Fibroblast of lung (primary cell): ENCODE measurements at places on chromosomes 1 and 21.

- H3K4me1 ChIP-seq: no peaks in the 10 kb centered on the region
- no peak for DNase-seq
- H3K36me3 ChIP-seq: no peaks in the 10 kb centered on the region
- H3K27ac ChIP-seq: no peak overlapping the region
These were observed 13.2 kb downstream of the FCER1A start for GRCh38 chr1:159315381-159315780.

DNA sequence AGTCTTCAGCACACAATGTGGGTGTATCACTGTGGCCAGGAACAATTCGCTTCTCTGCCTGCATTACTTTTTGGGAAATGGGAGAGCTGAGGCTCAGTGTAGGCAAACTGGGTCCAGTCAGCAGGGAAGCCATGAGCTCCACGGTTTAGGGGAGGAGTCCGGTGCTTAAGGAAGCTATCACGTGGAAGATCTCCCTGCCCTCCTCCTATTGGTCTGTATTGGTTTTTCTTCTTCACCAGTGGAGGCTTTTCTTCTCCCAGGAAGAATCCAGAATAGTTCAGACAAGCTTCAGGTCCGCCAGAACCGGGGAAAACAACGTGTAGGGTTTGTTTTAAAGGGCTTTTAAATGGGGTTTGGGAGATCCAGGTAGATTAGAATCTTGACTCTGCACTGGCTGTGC is 156.2 kb upstream of the CAMK1G start:
- no peak overlapping the region for H3K4me3 ChIP-seq
- no peaks in the 10 kb centered on the region for H3K27me3 ChIP-seq
- no peaks in the 10 kb centered on the region for H3K36me3 ChIP-seq
- DNase-seq: no peak
- no peak overlapping the region for H3K27ac ChIP-seq

- H3K36me3 ChIP-seq: no peaks in the 10 kb centered on the region
- H3K27ac ChIP-seq: peak overlapping the region; percentile 4
- no peak overlapping the region for H3K4me3 ChIP-seq
- no peaks in the 10 kb centered on the region for H3K27me3 ChIP-seq
- peaks cover 15% of the 10 kb centered on the region for H3K4me1 ChIP-seq
These were observed 36.7 kb downstream of the ADAM30 start for GRCh38 chr1:119859647-119860046.

DNA sequence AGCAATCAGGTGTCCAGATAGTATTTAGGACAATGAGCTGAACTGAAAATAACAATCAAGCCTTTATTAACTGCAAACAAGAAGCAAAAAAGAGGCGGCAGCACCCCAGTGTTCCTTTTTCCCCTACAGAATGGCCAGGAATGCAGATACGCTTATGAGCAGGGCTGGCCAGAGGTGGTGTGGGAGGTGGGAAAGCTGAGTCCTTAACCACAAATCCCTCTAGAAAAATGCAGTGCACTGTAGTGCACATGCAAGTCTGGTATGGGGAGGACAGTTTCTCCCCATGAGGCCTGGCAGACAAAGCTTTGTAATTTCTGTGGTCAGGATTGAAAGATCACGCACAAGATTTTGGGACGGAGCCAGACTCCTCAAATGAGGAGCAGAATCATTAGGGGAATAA is 10.7 kb upstream of the IFNAR1 start:
- no peak overlapping the region for H3K27ac ChIP-seq
- H3K36me3 ChIP-seq: no peaks in the 10 kb centered on the region
- DNase-seq: no peak
- no peaks in the 10 kb centered on the region for H3K4me1 ChIP-seq

DNA sequence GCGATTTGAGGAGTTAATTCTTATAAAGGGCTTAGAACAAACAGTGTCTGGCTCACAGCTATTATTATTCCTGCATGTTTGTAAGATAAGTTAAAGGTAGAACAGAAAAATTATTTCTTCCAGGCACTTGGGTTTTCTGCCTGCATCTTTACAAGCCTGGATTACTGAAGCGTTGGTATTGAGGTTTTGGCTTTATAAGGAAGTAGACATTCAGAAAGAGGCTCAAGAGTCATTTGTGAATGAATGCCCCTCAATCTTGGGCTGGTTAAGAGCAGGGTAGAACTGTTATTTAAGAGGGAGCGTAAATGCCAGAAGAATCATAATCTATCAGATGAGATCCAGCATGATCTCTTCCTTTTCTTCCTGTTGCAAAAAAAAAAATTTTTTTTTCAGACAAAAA is 77.3 kb upstream of the ARID1A start:
- H3K27ac ChIP-seq: no peak overlapping the region
- H3K27me3 ChIP-seq: peaks cover 3% of the 10 kb centered on the region
- no peak for DNase-seq

- no peaks in the 10 kb centered on the region for H3K4me1 ChIP-seq
- DNase-seq: no peak
- H3K27me3 ChIP-seq: no peaks in the 10 kb centered on the region
- no peaks in the 10 kb centered on the region for H3K36me3 ChIP-seq
- no peak overlapping the region for H3K4me3 ChIP-seq
These were observed 10.1 kb downstream of the DISP3 start for GRCh38 chr1:11488966-11489625.

- H3K27me3 ChIP-seq: no peaks in the 10 kb centered on the region
- no peaks in the 10 kb centered on the region for H3K36me3 ChIP-seq
- no peak overlapping the region for H3K27ac ChIP-seq
- no peak overlapping the region for H3K4me3 ChIP-seq
- no peaks in the 10 kb centered on the region for H3K4me1 ChIP-seq
These were observed 453.8 kb downstream of the NEGR1 start for GRCh38 chr1:71828431-71829012.

GRCh38 chr1:85134583-85135391 is 66.0 kb downstream of the SYDE2 start:
- no peak overlapping the region for H3K4me3 ChIP-seq

GRCh38 chr1:9347095-9347850 is 54.6 kb downstream of the SPSB1 start:
- H3K27me3 ChIP-seq: no peaks in the 10 kb centered on the region
- DNase-seq: no peak
- H3K27ac ChIP-seq: no peak overlapping the region
- H3K4me3 ChIP-seq: no peak overlapping the region
- peaks cover 17% of the 10 kb centered on the region for H3K4me1 ChIP-seq

DNA sequence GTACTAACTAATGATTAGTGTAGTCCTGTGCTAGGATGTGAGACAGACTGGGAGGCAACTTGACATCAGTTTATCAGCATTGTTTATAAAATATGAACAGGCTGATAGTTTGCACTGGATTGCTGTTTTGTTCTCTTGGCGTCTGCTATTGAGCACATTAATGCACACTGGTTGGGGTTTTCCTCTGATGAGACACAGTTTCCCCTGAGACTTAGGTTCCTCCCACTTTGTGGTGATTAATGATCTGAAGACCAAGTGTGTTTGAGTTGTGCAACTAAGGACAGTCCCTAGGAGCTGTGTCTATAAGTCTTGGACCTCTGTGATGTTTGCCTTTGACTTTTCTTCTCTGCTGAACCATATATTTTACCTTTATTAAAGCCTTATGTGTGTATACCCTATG is 1015.4 kb downstream of the AMY1C start:
- H3K27me3 ChIP-seq: no peaks in the 10 kb centered on the region
- no peak for DNase-seq
- no peak overlapping the region for H3K4me3 ChIP-seq

DNA sequence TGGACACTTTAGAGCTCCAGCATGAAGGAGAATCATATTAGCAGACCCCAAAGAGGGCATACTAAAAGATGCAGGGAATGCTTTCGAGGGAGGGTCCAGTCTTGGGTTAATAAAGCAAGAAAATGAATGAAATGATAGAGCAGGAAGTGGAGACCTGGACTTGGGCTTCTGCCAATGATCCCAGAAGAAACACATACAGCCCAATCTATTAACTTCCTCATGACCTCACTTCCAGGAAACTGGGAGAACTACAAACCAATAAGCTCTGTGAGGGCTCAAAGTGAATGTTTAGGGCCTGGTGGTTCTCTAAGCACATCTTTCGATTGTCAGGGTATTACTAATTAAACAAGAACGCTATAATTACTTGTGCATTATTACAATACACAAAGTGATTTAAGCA is 53.6 kb upstream of the SSX2IP start:
- H3K4me1 ChIP-seq: no peaks in the 10 kb centered on the region
- no peak for DNase-seq
- H3K27me3 ChIP-seq: no peaks in the 10 kb centered on the region
- H3K4me3 ChIP-seq: no peak overlapping the region

DNA sequence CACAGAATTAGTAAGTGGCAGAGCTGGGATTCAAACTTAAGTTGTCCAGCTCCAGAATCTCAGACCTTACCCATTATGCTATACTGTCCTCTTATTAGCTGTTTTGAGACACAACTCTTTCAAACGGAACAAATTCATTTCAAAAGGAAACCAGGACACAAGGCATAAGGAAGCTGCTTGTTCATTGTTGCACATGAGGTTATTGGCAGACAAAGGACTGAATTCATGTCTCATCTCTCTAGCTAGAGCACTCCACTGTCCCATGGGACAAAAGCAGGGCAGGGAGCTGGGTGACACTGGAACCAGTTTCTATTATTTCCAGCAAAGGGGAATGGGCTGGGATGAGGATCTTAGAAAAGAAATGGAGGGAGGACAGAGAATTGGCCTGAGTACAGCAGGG is 26.4 kb downstream of the CHI3L2 start:
- no peak overlapping the region for H3K27ac ChIP-seq
- peaks cover 19% of the 10 kb centered on the region for H3K27me3 ChIP-seq
- no peaks in the 10 kb centered on the region for H3K36me3 ChIP-seq

DNA sequence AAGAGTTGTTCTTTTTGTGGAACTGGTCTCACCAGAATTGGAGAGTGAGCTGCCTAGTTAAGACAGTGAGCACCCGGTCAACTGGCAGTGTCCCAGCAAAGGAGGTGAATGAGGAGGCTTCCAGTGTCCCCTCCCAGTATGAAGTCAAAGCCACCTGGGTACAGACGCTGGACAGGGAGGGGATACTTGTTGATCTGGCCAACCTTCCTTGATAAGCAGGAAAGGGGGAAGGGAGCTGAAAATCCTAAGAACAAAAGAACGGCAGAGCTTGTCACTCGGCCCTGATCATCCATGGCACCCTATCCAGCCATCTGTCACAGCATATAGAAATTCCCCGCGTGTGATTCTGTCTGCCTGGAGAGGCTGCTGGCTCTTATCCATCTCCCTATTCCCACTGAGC is 91.5 kb downstream of the SSBP3 start:
- peaks cover 11% of the 10 kb centered on the region for H3K4me1 ChIP-seq
- H3K27me3 ChIP-seq: no peaks in the 10 kb centered on the region
- H3K27ac ChIP-seq: no peak overlapping the region

- no peaks in the 10 kb centered on the region for H3K27me3 ChIP-seq
- peak overlapping the region; percentile 49 for H3K27ac ChIP-seq
- DNase-seq: peak; percentile 41
- peaks cover 29% of the 10 kb centered on the region for H3K4me1 ChIP-seq
- H3K36me3 ChIP-seq: no peaks in the 10 kb centered on the region
These were observed 14.6 kb downstream of the NGF start for GRCh38 chr1:115323366-115324004.

GRCh38 chr1:46478721-46479485 is 10.7 kb upstream of the DMBX1 start:
- no peak overlapping the region for H3K27ac ChIP-seq
- no peak for DNase-seq
- H3K27me3 ChIP-seq: peaks cover 19% of the 10 kb centered on the region
- H3K4me3 ChIP-seq: no peak overlapping the region

DNA sequence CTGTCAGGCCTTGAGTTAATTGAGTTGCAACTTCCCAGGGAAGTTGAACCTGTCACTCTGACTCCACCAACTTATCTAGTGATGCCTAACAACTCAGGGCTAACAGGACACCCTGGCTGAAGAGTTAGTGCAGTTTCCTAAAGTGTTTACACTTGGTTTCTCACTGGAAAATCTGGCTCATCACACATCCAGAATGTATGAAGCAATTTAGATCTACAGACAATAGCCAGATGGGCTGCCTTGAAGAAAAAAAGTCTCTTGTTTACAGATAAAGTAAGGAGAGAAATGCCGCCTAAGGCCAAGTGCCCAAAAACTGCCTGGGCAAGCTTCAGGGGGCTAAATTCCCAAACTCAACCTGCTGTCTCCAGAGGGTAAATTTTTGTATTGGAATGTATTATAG is 446.3 kb upstream of the NCAM2 start:
- H3K27ac ChIP-seq: no peak overlapping the region
- no peaks in the 10 kb centered on the region for H3K4me1 ChIP-seq
- no peaks in the 10 kb centered on the region for H3K27me3 ChIP-seq
- no peak overlapping the region for H3K4me3 ChIP-seq
- no peaks in the 10 kb centered on the region for H3K36me3 ChIP-seq

- H3K4me1 ChIP-seq: no peaks in the 10 kb centered on the region
- DNase-seq: peak; percentile 57
- H3K36me3 ChIP-seq: no peaks in the 10 kb centered on the region
These were observed 54.1 kb downstream of the NPHP4 start for GRCh38 chr1:5938101-5938646.

- no peaks in the 10 kb centered on the region for H3K36me3 ChIP-seq
- DNase-seq: no peak
- no peak overlapping the region for H3K4me3 ChIP-seq
- no peak overlapping the region for H3K27ac ChIP-seq
These were observed 92.8 kb downstream of the CD247 start for GRCh38 chr1:167425482-167425881.

GRCh38 chr1:201060586-201060985 is 37.1 kb upstream of the KIF21B start:
- DNase-seq: no peak
- H3K4me1 ChIP-seq: no peaks in the 10 kb centered on the region
- no peak overlapping the region for H3K4me3 ChIP-seq
- peaks cover 9% of the 10 kb centered on the region for H3K27me3 ChIP-seq

DNA sequence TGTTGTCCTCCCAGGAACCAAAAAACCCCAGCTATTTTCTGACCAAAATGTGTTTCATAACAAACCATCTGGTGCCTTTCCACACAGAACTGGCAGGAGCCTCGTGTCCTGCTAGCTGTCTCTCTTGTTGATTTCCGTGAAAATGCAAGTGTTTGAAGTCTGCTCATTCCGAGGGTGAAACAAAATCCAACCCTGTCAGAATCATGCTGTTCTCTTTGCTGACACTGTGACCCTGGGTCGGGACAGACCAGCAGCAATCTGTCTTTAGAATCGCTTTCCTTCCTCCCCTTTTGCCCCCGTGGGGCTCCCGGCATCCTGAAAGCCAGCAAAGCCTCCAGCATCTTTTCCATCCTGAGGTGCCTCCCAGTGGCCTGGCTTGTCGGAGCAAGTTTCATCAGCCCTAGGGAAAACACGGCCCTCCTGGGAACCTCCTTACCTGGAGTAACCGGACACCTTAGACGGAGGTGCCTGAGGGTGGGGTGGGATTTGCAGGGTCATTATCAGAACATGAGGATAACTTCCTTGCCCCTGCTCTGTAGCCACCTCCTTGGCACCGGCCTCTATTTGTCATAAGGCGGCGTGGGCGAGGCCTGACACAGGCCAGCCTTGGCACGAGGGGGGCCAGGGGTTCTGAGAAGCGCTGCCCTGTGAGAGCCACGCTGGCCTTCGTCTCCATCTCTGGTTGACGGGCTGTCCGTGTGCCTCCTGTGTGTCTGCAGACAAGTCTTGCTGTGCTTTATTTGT is 24.9 kb downstream of the LDLRAP1 start:
- no peaks in the 10 kb centered on the region for H3K27me3 ChIP-seq
- peaks cover 33% of the 10 kb centered on the region for H3K4me1 ChIP-seq
- H3K27ac ChIP-seq: peak overlapping the region; percentile 83
- no peak overlapping the region for H3K4me3 ChIP-seq
- peak; percentile 71 for DNase-seq

GRCh38 chr1:39876144-39876543 is 7.2 kb downstream of the TRIT1 start:
- H3K27ac ChIP-seq: no peak overlapping the region
- H3K4me1 ChIP-seq: no peaks in the 10 kb centered on the region
- no peaks in the 10 kb centered on the region for H3K27me3 ChIP-seq
